ENCODE measurements at places on chromosomes 13 and 19. TPM values are rescaled to one million over a fixed set of nuclear protein-coding genes. Genes with fewer than 3 reads are reported as not detected.

The ITGBL1 gene
- total RNA-seq: 0.94 TPM

- H3K27ac ChIP-seq: no peak overlapping the region
- no peak for DNase-seq
- H3K4me3 ChIP-seq: no peak overlapping the region
- no peaks in the 10 kb centered on the region for H3K36me3 ChIP-seq
- H3K4me1 ChIP-seq: no peaks in the 10 kb centered on the region
Measured at GRCh38 chr19:40358773-40359172, 10.3 kb downstream of the PLD3 start.

DNA sequence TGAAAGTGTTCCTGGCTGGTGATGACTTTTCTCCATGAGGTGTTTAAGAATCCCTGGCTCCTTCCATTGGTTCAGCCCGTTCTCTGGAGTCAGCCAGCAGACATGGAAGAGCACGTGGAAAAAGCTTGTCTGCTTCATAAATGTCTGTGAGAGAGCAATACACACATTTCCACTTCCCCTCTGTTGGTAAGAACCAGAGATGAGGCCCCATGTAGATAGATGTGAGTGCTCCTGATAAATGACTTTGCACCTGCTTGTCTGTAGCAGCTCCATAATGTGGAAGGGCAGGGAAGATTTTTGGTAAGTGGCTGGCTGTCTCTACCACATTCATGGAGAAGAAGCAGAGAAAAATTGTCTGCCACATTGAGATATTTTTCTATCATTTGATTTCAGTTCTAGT, 325.8 kb downstream of the LMO7 start:
- H3K36me3 ChIP-seq: no peaks in the 10 kb centered on the region
- H3K27ac ChIP-seq: no peak overlapping the region
- H3K27me3 ChIP-seq: no peaks in the 10 kb centered on the region
- no peak for DNase-seq

DNA sequence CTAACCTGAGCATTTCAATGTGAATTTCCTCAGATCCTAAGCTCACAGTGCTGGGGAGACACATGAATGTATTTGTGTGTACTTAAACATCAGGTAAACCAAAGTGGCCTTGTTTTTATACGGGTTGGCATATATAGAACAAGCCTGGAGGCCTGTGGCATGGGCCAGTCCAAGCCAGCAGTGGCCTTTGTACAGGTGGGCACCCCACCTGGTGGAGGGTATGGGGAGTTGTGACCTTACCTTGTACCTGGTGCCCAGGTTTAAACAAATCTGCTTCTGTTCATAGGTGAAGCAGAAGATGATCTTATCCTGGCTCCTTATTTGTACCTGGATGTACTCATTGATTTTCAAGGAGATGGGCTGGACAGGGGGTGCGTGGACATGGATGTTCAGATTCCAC, 71.0 kb downstream of the ERICH6B start:
- H3K4me1 ChIP-seq: no peaks in the 10 kb centered on the region
- no peak overlapping the region for H3K27ac ChIP-seq
- H3K27me3 ChIP-seq: no peaks in the 10 kb centered on the region
- no peaks in the 10 kb centered on the region for H3K36me3 ChIP-seq
- no peak overlapping the region for H3K4me3 ChIP-seq

DNA sequence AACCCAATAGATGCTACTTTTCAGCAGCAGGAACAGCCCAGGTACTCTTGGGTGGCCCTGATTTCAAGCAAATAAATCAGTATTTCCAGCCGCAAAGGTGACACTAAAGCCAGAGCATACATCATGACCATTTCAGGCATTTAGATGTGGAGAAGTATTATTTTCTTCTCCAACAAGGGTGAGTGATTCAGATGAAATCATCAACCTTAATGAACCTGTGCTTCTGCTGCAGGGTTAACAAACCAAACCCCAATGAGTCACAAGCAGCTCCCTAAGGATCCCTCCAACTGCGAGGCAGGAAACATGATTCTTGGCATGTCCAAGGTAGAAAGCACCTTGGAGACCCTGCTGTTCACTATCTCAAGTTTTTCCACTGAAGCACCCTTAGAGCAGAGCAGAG, 32.7 kb downstream of the MBNL2 start:
- peaks cover 59% of the 10 kb centered on the region for H3K4me1 ChIP-seq
- DNase-seq: no peak
- H3K27me3 ChIP-seq: no peaks in the 10 kb centered on the region
- no peak overlapping the region for H3K4me3 ChIP-seq

- H3K27ac ChIP-seq: no peak overlapping the region
- H3K27me3 ChIP-seq: no peaks in the 10 kb centered on the region
- DNase-seq: no peak
- H3K36me3 ChIP-seq: no peaks in the 10 kb centered on the region
- H3K4me1 ChIP-seq: no peaks in the 10 kb centered on the region
Measured at GRCh38 chr13:52103386-52103785, 25.5 kb downstream of the NEK5 start.

DNA sequence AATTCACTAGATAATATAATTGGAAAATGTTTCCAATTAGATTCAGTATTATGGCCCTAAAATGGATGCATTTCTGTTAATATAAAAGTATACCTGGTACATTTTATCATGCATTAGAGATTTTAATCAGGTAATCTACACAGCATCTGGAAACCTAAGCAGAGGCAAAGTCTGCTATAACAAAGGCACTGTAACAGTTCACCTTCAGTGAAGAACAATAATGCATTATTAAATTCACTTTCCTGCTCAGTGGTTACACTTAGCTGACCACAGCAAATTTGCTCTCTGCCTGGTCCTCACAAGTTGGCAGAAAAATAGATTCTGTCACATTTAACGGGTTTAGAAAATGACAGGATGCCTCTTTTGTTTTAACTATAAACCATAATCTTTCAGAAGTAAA, 326.9 kb downstream of the DACH1 start:
- no peaks in the 10 kb centered on the region for H3K4me1 ChIP-seq
- DNase-seq: no peak
- no peaks in the 10 kb centered on the region for H3K36me3 ChIP-seq

The LGALS4 gene
- 60.3 TPM for total RNA-seq

DNA sequence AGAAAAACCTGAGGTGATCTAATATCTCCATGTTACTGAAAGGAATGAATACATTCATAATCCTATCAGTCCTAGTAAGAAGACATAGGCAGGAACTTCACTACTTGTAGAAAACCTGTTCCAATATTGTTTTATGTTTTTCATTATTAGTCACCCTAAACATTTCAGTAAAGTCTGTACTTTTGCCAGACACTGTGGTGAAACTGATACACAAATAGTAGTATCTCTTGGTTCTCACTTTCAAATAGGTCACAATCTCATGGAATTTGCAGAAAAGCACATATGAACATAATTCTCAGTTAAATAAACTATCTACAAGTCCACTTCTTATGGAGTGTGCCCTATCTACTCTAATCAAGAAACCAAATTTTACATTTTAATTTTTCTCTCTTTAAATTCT, 88.3 kb upstream of the PCDH9 start:
- H3K36me3 ChIP-seq: no peaks in the 10 kb centered on the region
- H3K4me1 ChIP-seq: no peaks in the 10 kb centered on the region
- no peak overlapping the region for H3K4me3 ChIP-seq
- DNase-seq: no peak
- H3K27me3 ChIP-seq: no peaks in the 10 kb centered on the region

DNA sequence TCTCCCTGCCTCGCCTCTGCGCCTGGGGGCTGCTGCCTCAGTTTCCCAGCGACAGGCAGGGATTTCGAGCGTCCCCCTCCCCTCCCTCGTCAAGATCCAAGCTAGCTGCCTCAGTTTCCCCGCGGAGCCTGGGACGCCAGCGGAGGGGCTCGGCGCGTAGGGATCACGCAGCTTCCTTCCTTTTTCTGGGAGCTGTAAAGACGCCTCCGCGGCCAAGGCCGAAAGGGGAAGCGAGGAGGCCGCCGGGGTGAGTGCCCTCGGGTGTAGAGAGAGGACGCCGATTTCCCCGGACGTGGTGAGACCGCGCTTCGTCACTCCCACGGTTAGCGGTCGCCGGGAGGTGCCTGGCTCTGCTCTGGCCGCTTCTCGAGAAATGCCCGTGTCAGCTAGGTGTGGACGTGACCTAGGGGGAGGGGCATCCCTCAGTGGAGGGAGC, 722 bp upstream of the ICAM1 start:
- H3K36me3 ChIP-seq: no peaks in the 10 kb centered on the region
- peak; percentile 71 for DNase-seq
- no peaks in the 10 kb centered on the region for H3K27me3 ChIP-seq
- peak overlapping the region; percentile 52 for H3K4me3 ChIP-seq

- H3K36me3 ChIP-seq: no peaks in the 10 kb centered on the region
- no peak overlapping the region for H3K27ac ChIP-seq
- no peak for DNase-seq
- no peak overlapping the region for H3K4me3 ChIP-seq
- no peaks in the 10 kb centered on the region for H3K27me3 ChIP-seq
Measured at GRCh38 chr19:31970027-31970461, 375.4 kb upstream of the ZNF507 start.

The SHC2 gene
- 84.3 TPM for total RNA-seq

The OR7D2 gene
- not detected for total RNA-seq

The PALM gene
- total RNA-seq: 4.6 TPM

The FXYD7 gene
- not detected for total RNA-seq

GRCh38 chr13:71610876-71611275, 256.1 kb downstream of the DACH1 start:
- H3K36me3 ChIP-seq: no peaks in the 10 kb centered on the region
- no peak overlapping the region for H3K27ac ChIP-seq
- DNase-seq: no peak
- H3K27me3 ChIP-seq: no peaks in the 10 kb centered on the region
- no peak overlapping the region for H3K4me3 ChIP-seq

The RNF225 gene
- total RNA-seq: not detected

The NLRP4 gene
- total RNA-seq: not detected

The SBNO2 gene
- 21.9 TPM for total RNA-seq

GRCh38 chr19:33428627-33429125, 55.2 kb downstream of the CEBPG start:
- H3K4me1 ChIP-seq: no peaks in the 10 kb centered on the region
- no peaks in the 10 kb centered on the region for H3K36me3 ChIP-seq
- no peak for DNase-seq
- no peak overlapping the region for H3K4me3 ChIP-seq

The CRX gene
- total RNA-seq: not detected

GRCh38 chr13:111262715-111263114, 57.7 kb upstream of the TEX29 start:
- H3K4me3 ChIP-seq: no peak overlapping the region
- no peaks in the 10 kb centered on the region for H3K27me3 ChIP-seq
- DNase-seq: no peak

DNA sequence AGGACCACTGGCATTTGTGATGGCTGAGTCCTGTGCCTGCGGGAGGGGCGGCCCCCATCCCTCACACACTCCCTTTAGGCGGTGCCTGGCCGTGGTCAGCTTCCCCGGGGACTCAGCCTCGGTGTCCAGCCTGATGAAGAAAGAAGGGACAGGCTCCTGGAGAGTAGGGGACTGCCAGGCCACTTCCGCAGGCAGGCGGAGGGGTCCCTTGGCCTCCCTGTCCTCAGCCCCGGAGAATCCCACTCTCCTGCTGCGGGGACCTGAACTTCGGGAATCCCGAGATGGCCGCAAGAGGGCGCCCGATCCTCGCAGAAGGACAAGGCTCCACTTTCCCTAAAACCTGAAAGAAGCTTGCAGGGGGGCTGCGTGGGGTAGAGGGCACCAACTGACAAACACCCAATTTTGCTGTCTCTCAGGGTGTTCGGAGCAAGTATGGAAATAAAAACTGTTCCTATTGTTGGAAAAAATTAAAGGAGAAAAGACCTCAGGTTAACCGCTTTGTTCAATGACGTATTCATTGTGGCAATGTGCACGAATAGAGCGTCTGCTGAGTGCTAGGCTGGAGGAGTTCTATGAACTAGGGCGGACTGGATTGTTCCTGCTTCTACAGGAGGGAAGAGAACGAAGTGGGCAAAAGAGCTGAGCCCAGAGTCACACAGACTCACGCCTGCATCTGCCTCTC, 297.3 kb downstream of the ZNF536 start:
- no peak overlapping the region for H3K4me3 ChIP-seq
- DNase-seq: no peak
- H3K4me1 ChIP-seq: peaks cover 16% of the 10 kb centered on the region
- H3K36me3 ChIP-seq: no peaks in the 10 kb centered on the region
- H3K27ac ChIP-seq: no peak overlapping the region

- no peaks in the 10 kb centered on the region for H3K4me1 ChIP-seq
- peak; percentile 74 for DNase-seq
- H3K27me3 ChIP-seq: no peaks in the 10 kb centered on the region
- no peak within 1 kb of the TSS for H3K27ac ChIP-seq
- H3K36me3 ChIP-seq: no peaks in the 10 kb centered on the region
- no peak within 1 kb of the TSS for H3K4me3 ChIP-seq
Measured at GRCh38 chr19:4518345-4519171, at the start of gene PLIN4. TSS of gene PLIN4 (minus strand) at chr19:4518486. CDS start at chr19:4518272, 214 bp downstream.

The IL12RB1 gene
- total RNA-seq: 1.1 TPM

DNA sequence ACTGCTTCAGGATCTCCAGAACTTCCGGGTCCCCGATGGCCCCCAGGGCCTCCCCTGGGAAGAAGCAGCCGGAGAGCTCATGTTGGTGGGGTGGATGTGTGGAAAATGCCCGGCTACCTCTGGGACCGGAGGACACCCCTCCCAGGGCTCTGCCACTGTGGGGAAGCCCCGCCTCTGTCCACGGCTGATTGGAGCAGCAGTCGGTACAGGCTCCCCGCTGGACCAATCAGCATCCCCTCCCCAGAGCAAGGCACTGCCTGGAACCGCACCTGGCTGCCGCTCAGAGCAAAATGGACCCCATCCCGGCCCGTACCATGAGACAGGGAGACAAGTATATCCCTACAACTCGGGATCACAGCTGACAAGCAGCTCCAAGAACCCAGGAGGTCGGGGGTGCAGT, 6.4 kb downstream of the DOHH start:
- H3K27ac ChIP-seq: no peak overlapping the region
- no peak for DNase-seq
- peaks cover 22% of the 10 kb centered on the region for H3K36me3 ChIP-seq
- H3K4me1 ChIP-seq: no peaks in the 10 kb centered on the region

The ZNF177 gene
- 0.47 TPM for total RNA-seq

The PRTN3 gene
- not detected for total RNA-seq

The SIAH3 gene
- not detected for total RNA-seq

DNA sequence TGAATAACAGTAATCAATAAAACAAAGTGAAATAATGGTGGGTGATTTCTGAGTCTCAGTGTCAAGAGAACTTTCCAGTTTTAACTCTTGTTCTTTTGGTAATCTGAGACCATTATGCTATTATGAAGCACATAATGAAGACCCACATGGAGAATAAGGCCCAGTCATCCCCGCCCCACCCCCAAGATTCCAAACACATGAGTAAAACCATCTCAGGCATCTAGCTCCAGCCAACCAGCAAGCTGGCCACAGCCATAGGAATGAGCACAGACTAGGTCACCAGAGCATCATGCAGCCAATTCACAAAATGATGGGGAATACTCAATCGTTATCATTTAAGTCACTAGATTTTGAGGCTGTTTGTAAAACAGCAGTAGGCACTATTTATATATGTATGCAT, 1769.0 kb upstream of the PCDH20 start:
- H3K4me3 ChIP-seq: no peak overlapping the region
- H3K4me1 ChIP-seq: no peaks in the 10 kb centered on the region
- H3K27me3 ChIP-seq: no peaks in the 10 kb centered on the region
- H3K36me3 ChIP-seq: no peaks in the 10 kb centered on the region
- DNase-seq: no peak
- H3K27ac ChIP-seq: no peak overlapping the region

The SLC7A10 gene
- not detected for total RNA-seq

GRCh38 chr19:35034588-35035382, 4.5 kb downstream of the SCN1B start:
- no peak for DNase-seq
- H3K27me3 ChIP-seq: no peaks in the 10 kb centered on the region
- no peaks in the 10 kb centered on the region for H3K36me3 ChIP-seq
- H3K4me1 ChIP-seq: no peaks in the 10 kb centered on the region
- H3K27ac ChIP-seq: no peak overlapping the region
- H3K4me3 ChIP-seq: no peak overlapping the region

GRCh38 chr19:8039231-8039630, 13.3 kb upstream of the CCL25 start:
- DNase-seq: no peak
- no peak overlapping the region for H3K27ac ChIP-seq
- H3K4me3 ChIP-seq: no peak overlapping the region
- no peaks in the 10 kb centered on the region for H3K4me1 ChIP-seq

The RFPL4AL1 gene
- not detected for total RNA-seq
